Stimulated activated CD4-positive, alpha-beta T cell treated with anti-CD3 and anti-CD28 coated beads, Interleukin-12 subunit alpha, Interleukin-12 subunit beta, amount 100 ng/mL, for 48 hours (primary cell): ENCODE measurements at places on chromosomes 2 and 18.

- no peak for DNase-seq
Observed at GRCh38 chr2:68717305-68717661, 17.3 kb upstream of the ARHGAP25 start.

DNA sequence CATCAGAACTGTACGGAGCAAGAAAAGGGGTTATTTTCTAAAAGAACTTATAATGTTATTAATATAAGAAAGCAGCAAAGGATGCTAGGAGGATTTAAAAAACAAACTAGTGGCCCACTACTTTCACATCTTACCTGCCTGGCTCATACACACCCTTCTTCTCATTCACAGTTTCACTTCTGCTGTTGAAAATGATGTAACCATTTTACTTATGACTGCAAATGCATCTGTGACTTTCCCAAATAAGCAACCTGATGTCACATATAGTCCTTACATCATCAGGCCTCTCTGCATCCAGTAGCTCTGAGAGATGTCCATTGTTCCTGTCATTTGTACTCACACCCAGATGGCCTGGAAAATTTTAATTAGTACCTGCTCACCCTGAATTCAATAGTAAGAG lies 101.8 kb upstream of the MYO3B start:
- no peak for DNase-seq

GRCh38 chr2:23532391-23533337 lies 147.7 kb downstream of the KLHL29 start:
- DNase-seq: peak; percentile 19

DNA sequence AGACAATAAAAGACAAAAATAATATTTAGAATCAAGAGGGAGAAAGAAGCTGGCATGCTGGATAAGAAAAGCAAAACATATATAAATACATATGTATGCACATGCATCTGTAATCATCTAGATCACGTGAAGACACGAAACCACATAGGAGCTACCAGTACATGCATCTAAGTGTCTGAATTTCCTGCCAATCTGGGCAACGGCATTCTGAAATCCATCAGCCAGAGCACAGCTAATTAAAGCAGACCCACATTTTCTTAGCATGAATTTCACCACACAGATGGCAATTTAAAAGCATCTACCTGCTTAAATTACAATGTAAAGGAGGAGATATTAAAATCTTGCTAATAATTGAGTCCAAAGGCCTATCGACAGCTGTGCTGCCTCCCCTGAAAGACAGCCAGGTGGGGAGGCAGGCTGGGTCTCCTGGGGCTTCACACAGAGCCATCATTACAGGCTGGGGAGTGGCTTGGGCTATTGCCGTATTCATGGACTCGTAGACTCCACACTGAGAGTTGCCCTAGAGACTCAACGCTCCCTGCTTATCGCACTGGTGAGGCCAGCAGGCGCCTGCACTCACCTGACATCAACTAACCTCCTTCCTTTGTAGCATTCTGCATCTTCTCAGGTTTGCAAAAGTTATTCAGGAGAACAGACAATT lies 272.5 kb upstream of the PXDN start:
- no peak for DNase-seq

- no peak for DNase-seq
Observed at GRCh38 chr2:149006883-149007543, 31.5 kb upstream of the LYPD6B start.

- DNase-seq: no peak
Observed at GRCh38 chr2:58532641-58533040, 291.5 kb upstream of the FANCL start.

DNA sequence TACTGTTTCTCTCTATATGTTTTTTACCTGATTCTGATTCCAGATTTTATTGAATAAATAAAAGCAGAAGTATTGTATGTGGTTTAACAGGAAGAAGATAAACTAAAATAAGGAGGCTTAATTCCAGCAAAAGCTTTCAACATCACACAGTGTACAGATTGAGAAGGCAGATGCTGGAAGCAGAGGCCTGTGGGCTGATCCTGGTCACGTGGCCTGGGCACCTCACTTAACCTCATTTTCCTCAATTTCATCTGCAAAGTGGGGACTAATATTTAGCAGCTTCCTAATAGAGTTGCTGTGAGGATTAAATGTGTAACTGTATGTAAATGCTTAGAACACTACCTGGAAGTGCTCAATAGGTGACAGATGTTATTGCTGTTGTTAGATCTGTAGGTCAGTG lies 58.0 kb downstream of the CDCA7 start:
- DNase-seq: no peak

DNA sequence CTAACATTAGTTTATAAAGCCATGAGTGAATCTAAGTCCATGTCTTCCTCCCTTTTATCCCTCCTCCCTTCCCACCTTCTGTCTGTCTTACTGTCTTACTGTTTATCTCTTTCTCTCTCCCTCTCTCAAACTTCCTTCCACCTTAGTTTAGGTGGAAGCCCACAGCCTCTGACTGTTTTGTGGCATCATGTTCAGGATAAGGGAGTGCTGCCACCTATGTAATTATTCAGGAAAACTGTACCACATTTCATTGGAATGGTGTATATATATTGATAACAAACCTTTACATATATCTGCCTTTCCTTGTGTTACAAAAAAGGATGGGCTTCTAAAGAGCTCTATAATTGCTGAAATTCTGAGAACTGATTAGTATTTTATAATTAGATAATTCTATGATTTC lies 48.7 kb downstream of the NETO1 start:
- no peak for DNase-seq

GRCh38 chr18:22226801-22227200 lies 57.4 kb downstream of the GATA6 start:
- DNase-seq: no peak

- no peak for DNase-seq
Observed at GRCh38 chr18:25075783-25076182, 276.2 kb downstream of the ZNF521 start.

GRCh38 chr18:75854174-75854573 lies 426.7 kb upstream of the SMIM21 start:
- peak; percentile 4 for DNase-seq

DNA sequence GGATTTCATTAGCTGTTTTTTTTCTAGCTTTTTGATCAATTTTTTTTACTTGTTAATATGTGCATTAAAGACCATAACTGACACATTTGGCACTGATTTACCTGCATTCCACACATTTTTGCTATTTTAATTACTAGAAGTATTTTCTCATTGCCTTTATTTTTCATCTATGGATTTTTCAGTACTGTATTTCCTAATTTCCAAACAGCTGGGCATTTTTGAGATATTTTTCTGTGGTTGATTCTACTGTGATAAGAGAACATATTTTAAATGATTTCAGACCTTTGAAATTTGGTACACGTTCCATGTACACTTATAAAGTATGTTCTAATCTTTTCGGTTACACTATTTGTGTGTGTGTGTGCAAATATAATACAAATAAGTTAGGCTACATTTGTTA lies 135.3 kb downstream of the PARD3B start:
- no peak for DNase-seq

DNA sequence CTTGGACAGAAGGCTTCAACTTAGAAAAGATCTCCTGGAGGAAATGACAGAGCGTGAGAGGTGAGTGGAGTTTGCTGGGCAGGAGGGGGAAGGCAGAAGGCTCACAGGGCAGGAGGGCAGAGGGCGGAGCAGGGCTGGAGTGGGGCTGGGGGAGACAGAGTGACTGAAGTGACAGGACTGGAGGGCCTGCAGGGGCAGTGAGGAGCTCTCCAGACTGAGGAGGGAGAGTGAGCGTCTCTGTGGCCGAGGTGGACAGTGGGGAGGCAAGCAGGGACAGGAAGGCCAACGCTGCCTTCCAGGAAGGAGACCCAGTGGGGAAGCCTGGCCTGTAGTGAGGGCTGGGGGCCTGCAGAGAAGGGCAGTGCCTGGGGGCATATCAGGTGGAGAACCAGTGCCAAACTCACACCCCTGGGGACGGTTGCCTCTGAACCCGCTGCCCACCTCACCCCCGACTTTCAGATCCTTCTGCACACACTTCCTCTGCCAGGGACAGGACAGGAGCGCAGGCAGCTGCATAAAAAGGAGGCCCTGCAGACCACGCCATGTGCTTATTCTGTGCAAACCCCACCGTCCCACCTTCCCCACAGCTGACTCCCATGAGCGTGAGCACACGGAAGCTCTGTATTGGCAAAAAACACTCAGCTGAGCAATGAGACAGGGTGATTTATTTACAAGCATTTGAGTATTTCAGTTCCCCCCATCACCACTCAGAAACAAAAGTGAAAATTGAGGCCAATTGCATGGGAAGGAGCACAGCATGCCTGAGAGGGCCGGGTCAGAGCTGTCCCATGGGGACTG lies 244.3 kb downstream of the FAM210A start:
- DNase-seq: no peak

DNA sequence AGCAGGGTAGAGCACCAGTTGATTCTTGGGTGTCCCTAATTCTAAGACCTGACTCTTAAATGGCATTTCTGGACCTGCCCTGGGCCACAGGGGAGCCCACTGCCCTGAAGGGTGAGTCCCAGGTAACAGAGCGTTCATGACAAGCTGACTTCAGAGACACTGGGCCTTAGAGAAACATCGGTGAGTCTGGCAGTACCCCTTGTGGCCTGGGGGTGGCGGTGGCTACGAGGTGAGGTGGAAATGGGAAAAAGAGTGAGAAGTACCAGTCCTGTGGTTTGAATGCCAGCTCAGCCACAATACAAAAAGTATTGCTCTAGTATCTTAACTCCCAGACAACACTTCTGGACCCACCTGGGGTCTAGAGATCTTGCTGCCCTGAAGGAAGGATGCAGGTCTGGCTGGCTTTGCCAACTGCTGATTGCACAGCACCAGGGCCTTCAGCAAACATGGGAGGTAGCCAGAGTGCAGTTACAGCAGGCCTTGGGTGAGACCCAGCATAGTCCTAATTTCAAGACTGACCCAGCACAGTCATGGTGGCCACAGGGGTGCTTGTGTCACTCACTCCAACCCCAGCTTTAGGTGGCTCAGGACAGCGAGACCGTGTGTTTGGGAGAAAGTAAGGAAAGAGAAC lies 44.5 kb downstream of the USP34 start:
- peak; percentile 59 for DNase-seq

DNA sequence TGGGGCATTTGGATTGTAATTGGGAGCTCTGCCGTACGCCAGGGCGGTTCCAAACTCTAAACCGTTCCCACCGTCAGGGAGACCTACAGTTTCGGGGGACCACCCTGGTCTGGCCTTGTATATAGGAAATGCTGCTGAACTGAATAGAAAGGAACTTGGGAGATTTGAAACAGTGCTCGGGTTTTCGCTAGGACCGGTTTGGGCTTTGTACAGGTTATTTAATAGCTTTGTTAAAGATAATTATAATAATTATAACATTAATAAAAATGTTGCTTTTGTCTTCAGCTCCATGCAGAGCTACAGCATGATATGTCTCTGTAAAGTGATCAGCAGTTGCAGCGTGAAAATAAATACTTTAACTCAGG lies 2.4 kb downstream of the SP5 start:
- DNase-seq: no peak

DNA sequence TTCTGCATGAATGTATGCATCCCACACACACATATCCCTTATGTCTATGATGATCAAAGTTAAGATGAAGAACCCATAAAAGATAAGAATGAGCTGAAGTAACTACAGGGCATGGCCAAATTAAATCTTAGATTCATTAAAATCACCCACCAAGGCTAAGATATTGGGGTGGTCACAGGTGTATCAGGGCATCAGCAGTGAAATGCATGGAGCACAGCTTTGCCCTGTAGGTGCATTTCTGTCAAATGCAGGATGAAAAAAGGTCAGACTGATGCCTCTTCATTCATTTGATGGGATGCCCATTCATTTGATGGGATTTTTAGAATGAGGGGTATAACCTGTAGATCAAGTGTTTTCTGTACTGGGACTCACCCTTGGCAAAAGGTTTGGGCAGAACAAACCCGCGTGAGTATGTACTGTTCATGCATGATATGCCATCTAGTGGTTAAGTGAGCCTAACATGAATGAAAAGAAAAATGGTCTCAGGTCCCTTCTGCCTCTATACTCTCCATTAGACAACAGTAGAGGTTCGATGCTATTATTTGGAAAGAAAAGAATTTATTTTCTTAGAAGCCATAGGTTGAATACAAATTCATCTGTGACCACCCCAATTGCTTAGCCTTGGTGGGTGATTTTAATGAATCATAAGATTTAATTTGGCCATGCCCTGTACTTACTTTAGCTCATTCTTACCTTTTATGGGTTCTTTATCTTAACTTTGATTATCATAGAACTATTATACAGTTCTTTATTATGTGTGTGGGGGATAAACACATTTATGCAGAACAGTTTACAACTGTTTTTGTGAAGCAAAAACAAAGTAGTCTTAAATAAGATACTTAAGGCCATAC lies 43.2 kb upstream of the NOSTRIN start:
- peak; percentile 5 for DNase-seq

DNA sequence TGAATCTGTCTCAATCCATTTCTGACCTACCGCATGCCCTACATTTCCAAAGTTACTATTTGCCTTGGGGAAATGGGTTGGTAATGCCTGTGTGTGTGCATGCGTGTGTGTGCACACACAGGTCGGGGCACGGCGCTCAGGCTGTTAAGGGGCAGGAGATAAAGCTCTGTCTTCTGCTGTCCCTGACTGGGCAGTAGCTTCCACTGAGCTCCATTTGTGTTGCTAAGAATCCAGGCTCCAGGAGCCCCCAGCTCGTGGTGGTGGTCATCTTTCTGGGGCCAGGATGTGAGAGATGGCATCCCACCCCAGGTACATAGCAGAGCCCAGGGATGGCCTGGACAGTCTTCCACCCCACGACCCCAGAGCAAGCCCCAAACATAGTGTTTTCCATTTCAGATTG lies 66.7 kb upstream of the HS6ST1 start:
- no peak for DNase-seq

GRCh38 chr2:231464576-231465540 lies 574 bp upstream of the NCL start:
- peak; percentile 98 for DNase-seq

DNA sequence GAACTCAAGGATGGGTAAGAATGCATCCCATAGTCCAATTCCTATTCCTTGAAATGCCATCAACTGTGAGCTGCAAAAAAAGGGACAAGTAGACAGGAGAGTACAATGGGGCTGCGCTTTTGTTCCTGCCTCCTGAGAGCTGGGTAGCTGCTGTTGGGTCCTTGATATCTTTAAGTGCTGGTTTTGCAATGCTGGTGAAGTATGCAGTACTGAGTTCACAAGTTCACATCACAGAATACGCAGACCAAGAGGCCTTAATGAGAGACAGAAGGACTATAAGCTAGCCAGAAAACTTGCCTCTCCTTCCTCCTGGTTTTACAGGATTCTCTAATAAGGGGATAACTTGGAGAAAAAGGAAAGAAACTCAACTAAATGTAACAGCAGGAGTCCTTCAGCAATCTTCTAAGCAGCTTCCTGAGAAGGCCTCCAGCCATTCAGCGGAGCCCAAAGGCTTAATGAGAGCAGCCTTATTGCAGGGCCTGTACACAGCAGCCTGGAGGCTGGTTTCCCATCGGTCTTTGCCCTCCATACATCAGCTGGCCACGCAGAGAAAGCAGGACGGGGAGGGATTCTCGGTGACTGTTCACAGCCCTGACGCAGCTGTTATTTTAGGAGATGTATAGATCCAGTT lies 293.1 kb downstream of the CDCA7 start:
- DNase-seq: no peak
